ENCODE measurements at places on chromosomes 6 and 20.

- DNase-seq = no peak
These were observed 160.7 kb downstream of the MTHFD1L start for GRCh38 chr6:151026041-151026663.

GRCh38 chr20:50070361-50070760 is 42.6 kb downstream of the UBE2V1 start:
- DNase-seq = no peak

- no peak for DNase-seq
These were observed 10.7 kb downstream of the NELFCD start for GRCh38 chr20:58991715-58992114.

DNA sequence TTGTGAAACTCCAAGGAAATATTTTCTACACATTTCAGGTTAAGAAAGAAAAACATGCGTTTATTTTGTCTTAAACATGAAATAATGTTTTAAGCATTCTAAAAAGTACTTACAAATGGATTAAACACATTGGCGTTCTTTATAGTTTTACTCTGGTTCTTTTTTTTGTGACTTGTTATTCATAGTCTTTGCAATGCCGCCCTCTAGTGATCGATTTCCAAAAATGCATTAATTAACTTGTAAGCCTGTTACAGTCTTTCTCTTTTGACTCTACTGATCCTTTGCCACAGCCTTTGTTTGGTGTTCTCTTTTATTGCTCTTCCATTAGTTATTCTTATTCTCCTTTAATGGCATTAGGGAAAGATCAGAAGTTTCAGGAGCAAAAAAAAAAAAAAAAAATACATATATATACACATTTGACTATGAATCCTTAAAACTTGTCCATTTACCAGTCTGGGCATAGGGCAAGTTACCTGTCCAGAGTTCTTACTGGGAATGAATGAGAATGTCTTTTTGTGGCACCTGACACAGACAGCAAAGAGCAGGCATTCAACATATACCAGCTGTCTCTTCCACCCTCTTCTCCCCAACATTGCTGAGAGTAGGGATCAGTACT is 59.9 kb downstream of the MACROD2 start:
- peak; percentile 50 for DNase-seq

GRCh38 chr6:142993977-142994376 is 49.0 kb upstream of the HIVEP2 start:
- DNase-seq = no peak

DNA sequence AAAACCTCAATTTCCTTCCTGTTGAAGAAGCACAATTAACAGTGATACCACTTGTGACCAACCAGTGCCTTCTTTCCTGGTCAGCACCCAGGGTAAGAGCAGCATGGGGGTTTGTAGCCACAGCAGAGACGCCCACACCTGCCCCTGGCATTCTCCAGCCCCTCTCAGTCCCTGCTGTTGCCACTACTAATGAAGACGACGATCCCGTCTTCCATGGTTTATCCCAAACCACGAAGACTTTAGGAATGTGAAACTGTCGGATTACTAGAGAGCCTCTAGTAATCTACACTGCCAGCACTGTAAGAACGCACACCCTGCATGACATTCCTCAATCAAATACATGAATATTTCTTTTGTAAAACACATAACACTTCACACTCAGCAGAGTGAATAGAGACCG is 60.0 kb downstream of the GINS1 start:
- DNase-seq = no peak

- no peak for DNase-seq
These were observed 17.7 kb downstream of the PCK1 start for GRCh38 chr20:57578476-57579165.

GRCh38 chr6:143241911-143242310 is 181.2 kb downstream of the AIG1 start:
- no peak for DNase-seq

GRCh38 chr20:11849270-11849915 is 68.3 kb upstream of the BTBD3 start:
- DNase-seq = no peak

Data from right lung (tissue), 10 donors.